ENCODE measurements at places on chromosomes 7 and 10. TPM values are rescaled to one million over a fixed set of nuclear protein-coding genes. Genes with fewer than 3 reads are reported as not detected.

Gene HOXA4
- 17.0 TPM for polyA plus RNA-seq

Gene THSD7A
- 0.06 TPM for polyA plus RNA-seq

Gene MYL10
- polyA plus RNA-seq, result not detected

Gene FLNC
- 5.3 TPM for polyA plus RNA-seq

Gene SLC35G1
- polyA plus RNA-seq, result 3.6 TPM

Gene ACTL6B
- polyA plus RNA-seq, result 1.4 TPM

Gene ELAPOR2
- polyA plus RNA-seq, result 1.4 TPM
